ENCODE measurements at places on chromosomes 4 and X.

DNA sequence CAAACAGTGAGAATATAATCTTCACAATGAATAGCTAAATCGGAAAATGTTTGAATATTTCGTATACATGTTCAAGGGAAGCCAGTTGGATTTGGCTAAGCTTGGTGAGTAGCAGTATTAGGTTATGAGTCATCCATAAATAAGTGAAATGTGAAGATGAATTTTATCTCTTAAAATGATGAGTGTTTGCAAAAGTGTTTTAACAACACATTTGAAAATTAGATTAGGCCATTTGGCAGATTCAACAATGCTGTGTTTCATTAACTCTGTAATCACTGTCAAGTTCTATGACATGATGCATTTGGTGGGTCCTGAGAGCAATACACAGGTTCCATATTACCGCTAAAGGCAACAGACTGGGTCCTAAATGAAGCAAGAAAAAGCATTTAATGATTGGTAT is 301.9 kb upstream of the PRPS2 start:
- DNase-seq = no peak

GRCh38 chr4:180391613-180392012 is 1851.6 kb upstream of the TENM3 start:
- no peak for DNase-seq

DNA sequence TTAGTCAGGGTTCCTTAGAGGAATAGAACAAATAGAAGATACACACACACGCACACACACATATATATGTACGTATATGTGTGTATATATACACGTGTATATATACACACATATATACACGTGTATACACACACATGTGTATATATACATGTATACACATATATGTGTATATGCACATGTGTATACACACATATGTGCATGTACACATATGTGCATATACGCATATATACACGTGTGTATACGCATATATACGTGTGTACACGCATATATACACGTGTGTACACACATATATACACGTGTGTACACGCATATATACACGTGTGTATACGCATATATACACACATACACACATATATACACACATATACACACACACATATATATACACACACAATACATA is 41.5 kb downstream of the ASMT start:
- DNase-seq = no peak

- DNase-seq = no peak
Observed at GRCh38 chr4:153765894-153766293, 6.1 kb upstream of the RNF175 start.

- no peak for DNase-seq
Observed at GRCh38 chrX:42460706-42461105, 317.3 kb downstream of the PPP1R2C start.

DNA sequence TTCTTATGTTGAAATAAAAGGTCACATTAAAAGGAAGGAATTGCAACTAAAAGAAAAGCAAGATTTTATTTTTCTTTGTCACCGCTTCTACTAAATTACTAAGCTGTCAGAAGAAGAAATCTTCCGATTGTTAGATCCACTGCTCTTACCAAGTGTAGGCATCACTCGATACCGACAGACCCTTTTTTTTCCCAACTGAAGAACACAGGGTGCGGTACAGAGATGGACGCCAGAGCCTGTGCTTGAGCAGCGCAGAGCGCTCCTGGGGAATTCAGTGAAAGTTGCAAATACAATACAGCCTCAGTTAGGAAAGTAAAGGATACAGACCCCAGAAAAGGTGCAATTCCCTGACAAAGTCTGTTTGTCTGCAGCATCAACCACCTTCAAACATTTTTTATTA is 94.9 kb upstream of the WDR17 start:
- DNase-seq = no peak

DNA sequence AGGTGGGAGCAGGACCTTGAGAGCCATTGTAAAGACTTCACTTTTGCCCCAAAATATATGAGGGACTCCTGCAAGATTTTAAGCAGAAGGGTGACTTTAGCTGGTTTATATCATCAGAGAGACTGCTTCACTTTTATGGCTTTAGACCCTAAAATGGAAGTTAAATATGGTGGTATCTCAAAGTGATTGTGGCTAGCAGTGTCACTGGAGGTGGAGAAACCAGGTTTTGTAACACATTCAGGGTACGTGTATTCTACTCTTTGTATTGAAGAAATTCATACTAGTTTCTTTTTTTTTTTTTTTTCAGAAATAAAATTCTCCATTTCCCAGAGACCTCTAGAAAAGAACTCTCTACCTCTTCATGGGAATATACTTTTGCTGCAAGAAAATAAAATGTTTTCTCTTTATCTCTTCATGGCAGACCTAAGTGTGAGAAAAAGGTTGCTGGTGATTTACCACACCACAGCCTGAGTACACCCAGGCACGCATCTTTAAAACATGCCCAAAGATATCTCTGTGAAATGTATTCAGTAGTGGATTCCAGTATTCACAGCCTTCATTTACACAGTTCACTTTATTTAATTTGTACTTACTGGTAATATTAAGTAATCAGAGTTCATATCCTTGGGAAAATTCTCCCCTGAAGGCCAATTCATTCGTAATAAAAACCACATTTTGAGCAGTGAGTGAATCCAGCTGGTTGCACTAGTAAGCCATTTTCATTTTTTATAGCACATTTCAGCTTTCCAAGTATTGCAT is 74.3 kb upstream of the GUCY1A1 start:
- no peak for DNase-seq

DNA sequence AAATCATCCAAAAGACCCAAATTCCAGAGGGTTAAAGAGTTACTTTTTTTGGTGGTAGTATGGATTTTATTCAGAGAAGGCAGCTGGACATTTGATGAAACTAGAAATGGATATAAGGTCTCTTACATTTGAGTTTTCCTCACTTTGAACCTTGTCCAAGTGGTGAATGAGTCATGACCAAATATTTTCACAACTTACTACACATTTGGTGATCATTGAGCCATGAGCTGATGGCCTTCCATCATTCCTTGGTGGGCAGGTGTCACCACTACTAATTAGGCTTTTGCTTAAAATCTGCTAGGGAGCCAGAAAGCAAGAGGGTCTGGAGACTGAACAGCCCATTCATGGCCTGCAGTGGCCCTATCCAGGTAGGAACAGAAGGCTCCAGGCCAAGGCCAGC is 620.2 kb upstream of the INTU start:
- no peak for DNase-seq

DNA sequence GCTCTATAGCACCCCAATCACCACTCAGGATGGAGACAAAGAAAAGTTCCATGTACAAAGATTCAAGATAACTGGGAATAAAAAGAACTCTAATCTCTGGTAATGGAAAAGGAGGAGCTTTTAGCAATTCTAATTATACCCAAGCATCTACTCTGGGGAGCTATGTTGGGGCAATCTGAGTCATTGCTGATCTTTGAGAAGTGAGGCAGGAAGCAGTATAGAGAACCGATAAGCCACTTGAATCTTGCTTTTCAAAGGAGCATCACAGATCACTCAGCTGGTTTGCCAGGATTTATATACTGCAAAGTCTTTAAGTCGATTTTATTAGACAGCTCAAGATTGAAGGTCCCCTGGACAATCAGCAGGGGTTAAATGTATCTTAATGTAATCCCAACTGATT is 220.0 kb downstream of the ENOX2 start:
- DNase-seq = no peak

- DNase-seq = no peak
Observed at GRCh38 chr4:26785312-26785711, 75.3 kb upstream of the STIM2 start.

DNA sequence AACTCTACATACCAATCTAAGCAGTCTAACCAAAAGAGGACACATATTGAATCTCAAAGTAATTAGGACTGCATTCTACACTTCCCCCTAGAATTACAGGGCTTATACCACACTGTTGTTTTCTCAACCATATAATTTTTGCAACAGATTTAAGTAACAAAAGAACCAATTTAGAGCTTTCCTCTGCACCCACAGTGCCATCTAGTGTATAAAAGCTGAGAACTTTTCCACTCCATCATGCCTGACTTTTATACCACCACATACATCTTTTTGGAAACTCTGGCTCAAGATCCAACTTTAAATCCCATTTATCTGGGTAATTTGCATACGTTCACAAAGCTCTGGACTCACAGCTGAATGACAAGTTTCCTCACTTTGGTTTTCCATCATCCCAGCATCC is 99.5 kb downstream of the EFHC2 start:
- DNase-seq = no peak

- no peak for DNase-seq
Observed at GRCh38 chr4:129176864-129177263, 80.9 kb downstream of the C4orf33 start.

GRCh38 chr4:86108137-86108536 is 251.7 kb downstream of the MAPK10 start:
- DNase-seq = no peak

DNA sequence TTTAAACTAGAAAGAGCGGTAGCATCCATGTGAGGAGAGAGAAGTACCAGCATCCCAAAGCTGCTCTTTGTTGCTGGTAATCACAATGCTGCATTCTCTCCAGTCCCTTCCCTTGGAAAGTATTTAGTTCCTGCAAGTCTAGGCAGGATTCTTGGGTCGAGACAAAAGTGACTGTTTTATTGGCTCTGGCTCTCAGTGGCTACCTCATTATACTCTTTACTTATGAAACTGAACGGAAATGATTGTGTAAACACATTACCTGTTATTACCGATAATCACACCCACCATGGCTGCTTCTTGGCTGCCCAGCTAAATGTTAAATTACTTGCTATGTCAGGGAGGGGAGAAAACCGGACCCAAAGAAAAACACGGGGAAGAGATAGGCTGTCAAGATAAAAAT is 26.2 kb downstream of the ATXN3L start:
- no peak for DNase-seq

DNA sequence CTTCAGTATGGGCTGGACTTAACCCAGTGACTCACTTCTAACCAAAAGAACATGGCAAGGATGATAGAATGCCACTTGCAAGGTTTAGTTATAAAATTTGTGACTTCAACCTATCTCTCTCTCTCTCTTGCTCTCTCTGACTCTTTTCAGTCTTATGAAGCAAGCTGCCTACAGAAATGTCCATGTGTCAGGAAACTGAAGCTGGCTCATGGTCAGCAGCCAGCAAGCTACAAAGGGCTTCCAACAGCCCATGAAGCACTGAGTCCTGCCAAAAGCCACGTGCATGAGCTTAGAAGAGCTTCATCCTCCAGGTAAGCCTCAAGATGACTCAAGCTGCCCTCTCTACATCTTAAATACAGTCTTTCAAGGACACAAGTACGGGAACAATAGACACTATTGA is 100.3 kb downstream of the HS3ST1 start:
- no peak for DNase-seq

DNA sequence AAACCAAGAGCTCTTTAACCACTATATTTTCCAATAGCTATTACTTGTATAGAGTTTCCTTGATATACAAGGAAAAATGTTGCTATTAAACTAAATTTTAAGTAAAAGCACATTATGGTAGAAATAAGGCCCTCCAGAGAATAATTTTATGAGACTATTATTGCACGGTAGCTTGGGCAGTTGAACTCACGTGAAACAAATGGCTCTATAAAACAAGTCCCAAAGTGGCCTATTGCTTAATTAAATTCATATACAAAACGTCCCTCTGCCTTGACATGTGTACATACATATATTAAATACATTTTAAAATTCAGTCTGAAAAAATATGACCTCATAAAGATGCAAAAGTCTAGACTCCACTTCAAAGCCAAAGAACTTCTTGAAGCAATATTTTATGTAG is 582.2 kb downstream of the CENPC start:
- DNase-seq = no peak

GRCh38 chrX:3518870-3519269 is 172.4 kb upstream of the MXRA5 start:
- DNase-seq = no peak

DNA sequence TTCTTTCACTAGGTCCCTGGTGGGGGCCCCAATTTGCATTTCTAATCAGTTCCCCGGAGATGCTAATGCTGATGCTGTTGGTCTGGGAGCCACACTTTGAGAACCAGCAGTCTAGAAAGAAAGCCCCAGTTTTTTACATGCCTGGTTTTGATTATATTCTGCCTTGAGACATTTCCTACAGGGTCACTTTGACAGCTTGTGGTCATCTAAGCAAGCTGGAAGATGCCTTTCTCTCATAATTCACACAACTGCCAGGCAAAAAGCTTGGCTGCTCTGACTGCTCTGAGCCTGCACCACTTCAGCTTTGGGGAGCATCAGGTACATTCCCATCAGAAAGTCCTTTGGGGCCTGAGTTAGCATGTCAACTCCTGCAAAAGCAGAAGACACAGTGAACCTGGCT is 5.9 kb upstream of the PLAC1 start:
- no peak for DNase-seq

DNA sequence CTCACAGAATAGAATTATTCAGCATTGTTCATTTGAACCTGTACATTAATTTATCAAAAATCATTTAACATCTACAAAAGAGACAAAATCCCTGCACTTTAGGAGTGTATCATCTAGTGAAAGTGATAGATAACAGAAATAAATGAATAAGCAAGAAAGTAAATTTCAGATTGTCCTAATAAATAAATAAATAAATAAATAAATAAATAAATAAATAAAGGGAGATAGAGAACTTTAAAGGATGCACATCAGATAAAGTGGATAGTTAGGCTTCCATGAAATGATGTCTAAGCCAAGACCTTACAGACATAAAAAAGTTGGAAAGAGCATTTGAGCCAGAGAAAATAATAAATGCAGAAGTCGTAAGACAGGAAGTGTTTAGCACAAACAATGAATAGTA is 444.7 kb downstream of the CFAP47 start:
- DNase-seq = no peak

DNA sequence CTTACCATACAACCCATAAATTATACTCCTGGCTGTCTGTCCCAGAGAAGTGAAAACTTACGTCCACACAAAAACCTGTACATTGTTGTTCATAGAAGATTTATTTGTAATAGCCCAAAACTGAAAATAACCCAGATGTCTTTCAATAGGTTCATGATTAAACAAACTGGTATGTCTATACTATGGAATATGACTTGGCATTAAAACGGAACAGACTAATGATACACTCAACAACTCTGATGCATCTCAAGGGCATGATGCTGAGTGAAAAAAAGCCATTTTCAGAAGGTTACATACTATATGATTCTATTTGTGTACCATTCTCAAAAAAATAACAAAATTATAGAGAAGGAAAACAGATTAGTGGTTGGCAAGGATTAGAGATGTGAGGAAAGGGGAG is 11.6 kb upstream of the MND1 start:
- no peak for DNase-seq

DNA sequence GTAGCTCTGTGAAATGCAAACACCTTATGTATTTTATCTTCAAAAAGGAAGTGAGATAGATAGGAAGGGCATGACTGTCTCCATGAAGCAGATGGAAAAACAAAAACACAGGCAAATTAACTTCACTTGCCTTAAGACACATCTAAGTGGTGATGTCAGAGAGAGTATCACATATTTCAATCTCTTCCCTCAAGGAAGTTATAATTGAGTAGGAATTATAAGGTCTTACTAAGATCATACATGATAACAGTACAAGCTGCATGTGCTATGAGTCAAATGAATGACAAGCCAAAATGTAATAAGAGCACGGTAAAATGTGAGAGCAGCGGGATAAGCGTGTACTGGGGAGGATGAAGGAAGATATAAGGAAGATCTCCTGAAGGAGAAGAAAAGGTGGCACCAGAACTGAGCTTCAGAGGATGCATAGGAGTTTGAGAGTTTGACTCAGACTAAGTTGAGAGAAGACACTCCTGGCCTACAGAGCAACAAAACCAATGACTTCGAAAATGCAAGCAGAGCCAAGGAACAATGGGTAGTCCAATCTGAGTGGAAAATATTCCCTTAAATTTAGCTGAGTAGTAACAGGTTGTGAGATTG is 43.3 kb upstream of the GALNT7 start:
- DNase-seq = no peak

GRCh38 chrX:81259020-81259713 is 57.3 kb downstream of the SH3BGRL start:
- no peak for DNase-seq

- no peak for DNase-seq
Observed at GRCh38 chr4:79049840-79050540, 110.8 kb upstream of the PAQR3 start.

All from right kidney (tissue), 9 donors.